ENCODE measurements at places on chromosomes 2 and 18.
A peak's percentile ranks its signal among the peaks of the same experiment; 100 is the strongest.

DNA sequence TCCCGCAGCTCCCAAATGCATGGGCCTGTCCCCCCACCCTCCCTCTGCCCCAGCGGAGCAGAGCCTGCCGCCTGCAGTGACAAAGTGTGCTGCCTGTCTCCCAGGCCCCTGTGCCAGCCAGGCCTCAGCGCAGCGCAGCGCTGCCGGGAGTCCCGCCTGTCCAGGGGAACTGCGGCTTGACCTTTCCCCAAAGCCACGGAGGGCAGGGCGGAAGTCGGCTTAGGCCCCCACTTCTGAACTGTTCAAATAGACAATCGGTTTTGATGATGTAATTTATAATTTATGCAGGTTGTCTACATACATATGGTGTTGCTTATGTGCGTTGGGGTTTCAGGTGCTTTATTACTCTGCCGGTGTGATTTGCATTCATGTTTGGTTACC lies 7.1 kb downstream of the GBX2 start:
- no peak for DNase-seq

GRCh38 chr2:144834998-144835633 lies 315.2 kb upstream of the ZEB2 start:
- DNase-seq: peak; percentile 60

DNA sequence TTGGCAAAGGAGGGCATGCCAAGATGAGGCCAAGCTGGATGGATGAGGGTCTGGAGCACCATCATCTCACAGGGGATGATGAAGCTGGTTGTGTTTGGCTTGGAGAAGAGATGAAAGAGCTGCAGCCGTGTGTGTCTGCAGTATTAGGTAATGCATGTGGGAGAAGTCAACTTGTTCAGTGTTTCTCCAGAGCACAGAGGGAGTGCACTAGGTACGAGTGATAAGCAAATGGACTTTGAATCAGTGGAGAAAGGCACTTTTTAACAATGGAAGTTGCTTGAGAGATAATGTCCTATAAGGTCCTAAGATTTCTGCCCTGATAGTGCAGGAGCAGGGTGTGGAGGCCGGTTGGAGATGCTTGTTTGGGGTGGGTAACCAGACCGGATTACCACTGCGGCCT lies 36.0 kb downstream of the SLC14A2 start:
- no peak for DNase-seq

GRCh38 chr2:23198316-23199114 lies 186.5 kb upstream of the KLHL29 start:
- DNase-seq: no peak

DNA sequence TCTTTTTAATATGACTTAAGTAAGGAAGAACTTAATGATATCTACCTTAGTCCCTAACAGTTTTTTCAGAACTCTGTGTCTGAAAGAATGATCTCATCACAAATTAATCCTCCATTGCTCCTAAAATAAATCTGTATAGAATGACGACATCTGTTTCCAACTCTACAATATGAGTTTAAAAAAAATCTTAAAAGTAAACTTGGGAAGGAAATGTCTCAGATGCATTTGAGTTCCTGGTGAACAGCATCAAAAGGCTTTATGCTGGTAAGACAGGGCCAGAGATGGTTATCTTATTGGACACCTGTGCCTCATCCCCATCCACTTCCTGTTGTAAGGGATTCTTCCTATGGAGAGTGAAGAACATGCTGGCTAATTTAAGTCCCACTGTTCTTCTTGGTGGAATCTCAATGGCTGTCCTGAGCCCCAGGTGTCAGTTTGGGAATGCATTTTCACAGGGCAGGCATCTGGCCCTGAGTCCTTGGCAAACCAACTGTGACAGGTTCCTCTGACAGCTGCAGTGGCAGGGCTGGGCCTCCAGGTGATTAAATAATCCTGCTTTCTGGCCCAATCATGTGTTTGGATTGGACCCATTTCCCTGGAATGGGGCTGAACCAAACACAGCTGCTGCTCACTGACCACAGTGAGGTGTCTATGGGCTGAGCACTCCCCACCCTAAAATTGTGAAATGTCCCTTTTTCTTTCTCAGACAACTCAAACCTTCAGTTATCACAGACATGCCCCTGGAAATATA lies 12.9 kb upstream of the NCKAP5 start:
- DNase-seq: peak; percentile 51

- DNase-seq: no peak
These were observed 26.4 kb downstream of the SPEG start for GRCh38 chr2:219461047-219461514.

DNA sequence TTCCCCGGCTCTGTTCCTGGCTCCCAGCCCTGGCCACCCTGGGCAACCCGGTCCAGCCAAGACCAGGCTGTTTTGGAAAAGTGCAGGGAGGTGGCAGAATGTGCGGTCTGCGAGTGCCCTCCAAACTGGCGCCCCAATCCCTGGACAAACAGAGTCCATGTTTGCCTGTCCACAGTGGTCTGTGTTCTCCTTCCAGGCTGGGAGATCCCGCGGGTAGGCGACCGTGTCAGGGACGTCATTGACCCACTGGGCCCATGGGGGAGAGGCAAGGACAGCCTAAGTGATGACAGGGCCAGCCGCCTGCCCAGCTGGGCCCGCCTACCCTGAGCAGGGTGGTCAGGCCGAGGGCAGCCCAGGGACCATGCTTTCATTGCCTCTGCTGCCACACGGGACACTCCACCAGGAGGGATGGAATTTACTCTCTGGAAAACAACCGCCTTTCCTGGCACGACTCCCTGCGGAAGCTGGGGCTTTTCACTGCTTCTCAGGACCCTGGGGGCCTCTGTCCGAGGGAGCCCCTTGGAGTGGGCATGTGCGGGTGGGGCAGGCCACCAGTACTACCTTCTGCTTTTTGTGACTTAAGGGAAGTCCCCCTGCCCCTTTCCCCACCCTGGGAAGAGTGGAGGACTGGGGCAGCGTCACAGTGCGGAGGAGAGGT lies 20.1 kb downstream of the CYP26B1 start:
- DNase-seq: no peak

DNA sequence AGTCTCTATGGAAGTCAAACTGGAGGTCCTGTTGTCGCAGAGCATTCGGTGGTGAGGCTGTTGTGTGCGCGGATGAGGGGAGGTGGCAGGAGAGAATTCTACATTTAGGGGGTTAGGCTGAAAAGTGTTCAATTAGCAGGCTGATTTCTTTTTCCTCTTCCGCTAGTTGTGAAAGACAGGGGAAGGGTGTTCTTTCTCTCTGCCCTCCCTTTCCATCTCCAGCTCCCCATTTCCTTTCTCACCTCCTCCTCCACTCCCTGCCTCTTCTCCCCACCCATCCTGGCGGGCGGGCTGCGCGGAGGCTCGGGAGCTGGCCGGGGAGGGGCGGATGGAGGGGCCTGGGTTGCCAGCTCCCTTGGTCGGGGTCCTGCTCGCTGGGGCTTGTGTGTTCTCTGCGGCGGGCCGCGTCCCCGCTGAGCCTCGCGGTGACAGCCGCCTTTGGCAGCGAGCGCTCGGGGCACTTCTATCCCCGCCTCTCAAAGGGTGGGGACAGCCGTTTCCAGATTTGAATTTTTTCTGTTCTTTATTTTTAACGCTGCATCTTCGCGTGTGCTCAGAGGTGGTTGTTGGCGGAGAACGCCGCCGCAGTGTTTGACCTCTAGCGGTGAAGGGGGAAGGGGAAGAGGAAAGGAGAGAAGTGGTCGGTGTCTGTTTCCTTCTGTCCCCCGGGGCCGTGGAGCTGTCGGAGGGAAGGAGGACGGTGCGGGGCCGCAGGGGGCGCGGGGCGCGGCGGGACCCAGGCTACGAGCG lies 3.6 kb downstream of the SOX11 start:
- DNase-seq: no peak

DNA sequence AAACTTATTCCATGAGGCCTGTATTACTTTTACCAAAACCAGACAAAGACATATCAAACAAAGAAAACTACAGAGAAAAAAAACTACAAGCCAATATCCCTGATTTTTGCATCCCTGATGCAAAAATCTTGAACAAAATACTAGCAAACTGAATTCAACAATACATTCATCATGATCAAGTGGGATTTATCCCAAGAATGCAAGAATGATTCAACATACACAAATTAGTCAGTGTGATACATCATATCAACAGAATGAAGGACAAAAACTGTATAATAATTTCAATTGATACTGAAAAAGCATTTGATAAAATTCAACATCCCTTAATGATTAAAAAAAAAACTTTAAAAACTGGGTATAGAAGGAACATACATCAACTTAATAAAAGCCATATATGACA lies 106.8 kb downstream of the SLC39A10 start:
- peak; percentile 21 for DNase-seq

- peak; percentile 38 for DNase-seq
These were observed 18.7 kb upstream of the IHH start for GRCh38 chr2:219079417-219079816.

- peak; percentile 13 for DNase-seq
These were observed 56.1 kb downstream of the DYNAP start for GRCh38 chr18:54647176-54647575.

DNA sequence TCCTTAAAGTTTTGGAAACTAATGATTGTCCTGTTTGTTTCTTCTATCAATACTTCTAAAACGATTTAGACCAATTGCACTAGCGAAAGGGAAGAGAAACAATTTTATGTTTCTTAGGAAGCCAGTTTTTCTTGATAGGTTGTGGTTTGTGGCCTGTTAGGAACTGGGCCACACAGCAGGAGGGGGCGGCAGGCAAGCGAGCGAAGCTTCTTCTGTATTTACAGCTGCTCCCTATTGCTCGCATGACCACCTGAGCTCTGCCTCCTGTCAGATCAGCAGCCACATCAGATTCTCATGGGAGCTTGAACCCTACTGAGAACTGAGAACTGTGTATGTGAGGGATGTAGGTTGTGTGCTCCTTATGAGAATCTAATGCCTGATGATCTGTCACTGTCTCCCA lies 201.5 kb upstream of the PXDN start:
- DNase-seq: no peak

DNA sequence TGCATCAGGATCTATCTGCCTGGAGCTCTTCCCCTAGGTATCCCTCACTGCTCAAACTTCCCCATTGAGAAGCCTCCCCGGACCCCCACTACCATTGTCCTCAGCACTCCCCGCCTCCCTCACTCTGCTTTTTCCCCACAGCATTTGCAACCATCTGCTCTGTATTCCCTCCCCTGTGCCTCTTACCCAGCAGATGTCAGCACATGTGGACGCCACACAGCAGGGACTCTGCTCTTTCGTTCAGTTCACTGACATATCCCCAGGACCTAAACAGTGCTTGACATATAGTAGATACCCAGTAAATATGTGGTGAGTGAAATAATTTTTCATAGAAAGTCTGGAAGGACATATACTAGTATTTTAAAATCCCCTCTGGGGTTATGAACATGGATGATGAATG lies 101.1 kb downstream of the TMEM247 start:
- DNase-seq: no peak

GRCh38 chr2:1286929-1287328 lies 126.3 kb upstream of the TPO start:
- DNase-seq: peak; percentile 3

GRCh38 chr2:19503406-19503805 lies 145.0 kb upstream of the OSR1 start:
- DNase-seq: no peak

GRCh38 chr2:165617741-165618481 lies 148.4 kb downstream of the CSRNP3 start:
- DNase-seq: no peak

DNA sequence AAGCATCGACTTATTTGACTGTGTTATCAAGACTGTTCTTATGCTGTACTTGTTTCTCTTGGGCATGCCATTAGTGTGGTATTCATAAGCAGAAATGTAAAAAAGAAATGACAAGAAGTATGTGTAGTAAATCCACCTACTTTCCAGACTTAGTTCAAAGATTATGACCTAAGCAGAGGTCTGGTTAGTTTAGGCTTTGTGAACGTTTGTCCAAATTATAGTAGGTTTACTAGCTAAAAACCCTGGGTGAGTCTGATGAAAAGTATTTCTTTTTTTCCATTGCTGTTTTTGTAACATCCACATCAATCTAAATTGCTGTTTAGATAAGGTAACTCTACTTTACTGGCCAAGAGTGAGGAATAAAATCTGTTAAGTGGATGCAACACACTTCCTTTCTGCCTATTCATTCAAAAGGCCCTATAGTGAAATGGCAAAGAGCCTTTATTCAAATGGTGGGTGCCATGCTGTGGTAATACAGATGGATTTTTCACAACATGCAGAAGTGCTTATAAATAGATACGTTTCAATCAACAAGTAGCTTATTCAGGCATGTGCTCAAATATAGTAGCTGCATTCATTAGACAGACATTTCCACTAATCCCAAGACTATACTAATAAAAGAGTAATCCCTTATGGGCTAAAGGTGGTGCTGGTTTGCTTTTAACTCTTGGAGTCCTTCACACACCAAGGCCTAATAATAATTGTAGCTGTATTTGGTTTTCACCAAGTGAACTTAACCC lies 122.5 kb upstream of the LTBP1 start:
- no peak for DNase-seq

- peak; percentile 21 for DNase-seq
These were observed 1632.8 kb upstream of the CELF4 start for GRCh38 chr18:39198376-39198775.

- no peak for DNase-seq
These were observed 93.6 kb upstream of the FZD5 start for GRCh38 chr2:207863345-207863744.

DNA sequence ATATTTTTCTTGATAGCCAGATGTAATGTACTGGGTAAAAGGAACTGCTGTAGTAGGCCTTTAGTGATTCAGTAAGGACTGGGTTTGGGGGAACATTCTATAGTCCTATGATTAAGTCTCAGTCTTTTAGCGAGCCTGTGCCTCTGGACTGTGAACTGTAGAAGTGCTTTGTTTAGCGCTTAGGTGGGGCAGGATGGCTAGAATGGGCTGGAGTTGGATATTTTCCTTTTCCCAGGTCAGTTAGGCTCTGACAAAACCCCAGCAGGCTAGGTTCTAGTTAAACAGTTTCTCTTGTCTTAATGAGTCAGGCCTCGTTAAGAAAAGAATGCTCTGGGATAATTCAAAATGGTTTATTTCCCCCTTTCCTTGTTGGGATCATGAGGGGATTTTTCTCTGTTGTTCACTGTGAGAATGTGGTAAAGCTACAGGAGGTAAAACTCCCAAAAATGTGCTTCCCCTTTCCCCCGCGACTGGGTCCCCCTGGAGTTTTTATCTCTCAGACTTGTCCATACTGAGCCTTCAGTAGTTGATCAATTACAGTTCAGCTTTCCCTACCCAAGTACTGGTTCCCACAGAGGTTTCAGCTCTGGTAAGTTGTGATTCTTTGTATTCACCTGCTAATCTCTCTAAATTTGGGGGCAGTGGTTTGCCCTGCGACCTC lies 31.5 kb downstream of the EHBP1 start:
- no peak for DNase-seq

DNA sequence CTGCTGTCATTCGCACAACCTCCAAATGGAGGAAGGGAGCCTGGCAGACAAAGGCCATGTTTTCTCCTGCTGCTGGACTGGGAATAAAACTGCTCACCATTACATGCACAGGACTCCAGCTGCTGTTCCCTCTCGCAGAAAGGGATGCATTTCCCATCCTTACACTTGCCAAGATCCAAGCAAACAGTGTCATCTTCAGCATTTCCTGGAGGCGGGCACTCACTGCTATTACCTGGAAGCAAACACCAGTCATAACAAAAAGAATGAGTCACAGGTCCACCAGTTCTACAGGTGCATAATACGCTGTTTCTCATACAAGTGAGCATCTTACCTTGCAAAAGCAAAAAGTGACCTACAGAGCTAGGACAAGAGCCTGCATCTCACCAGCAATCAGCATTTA lies 22.7 kb downstream of the IAH1 start:
- no peak for DNase-seq
